NCI-H2029 treated with DMSO at 0.1 percent for 48 hours (cell line): ENCODE measurements at places on chromosomes 3 and 15.
A peak's percentile ranks its signal among the peaks of the same experiment; 100 is the strongest.

DNA sequence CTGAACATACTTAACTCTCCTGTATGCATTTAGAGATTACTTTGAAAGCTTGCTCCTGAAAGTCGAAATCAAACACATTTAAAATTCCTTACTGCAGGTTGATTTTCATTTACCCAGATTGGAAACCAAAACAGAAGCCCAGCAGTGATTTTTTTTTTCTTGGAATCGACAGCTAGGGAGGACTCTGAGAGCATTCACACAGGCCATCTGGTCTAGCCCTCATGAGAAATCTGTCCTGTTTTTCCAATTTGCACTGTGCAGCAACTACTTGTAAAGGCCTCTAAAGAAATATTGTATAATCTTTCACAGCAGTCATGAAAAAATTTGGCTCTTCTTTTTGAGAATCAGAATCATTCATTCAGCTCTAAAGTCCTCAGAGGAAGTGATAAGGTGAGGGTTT, 179.2 kb downstream of the KCNAB1 start:
- DNase-seq, result no peak

GRCh38 chr3:39211332-39212130, 19.1 kb upstream of the XIRP1 start:
- DNase-seq, result no peak

DNA sequence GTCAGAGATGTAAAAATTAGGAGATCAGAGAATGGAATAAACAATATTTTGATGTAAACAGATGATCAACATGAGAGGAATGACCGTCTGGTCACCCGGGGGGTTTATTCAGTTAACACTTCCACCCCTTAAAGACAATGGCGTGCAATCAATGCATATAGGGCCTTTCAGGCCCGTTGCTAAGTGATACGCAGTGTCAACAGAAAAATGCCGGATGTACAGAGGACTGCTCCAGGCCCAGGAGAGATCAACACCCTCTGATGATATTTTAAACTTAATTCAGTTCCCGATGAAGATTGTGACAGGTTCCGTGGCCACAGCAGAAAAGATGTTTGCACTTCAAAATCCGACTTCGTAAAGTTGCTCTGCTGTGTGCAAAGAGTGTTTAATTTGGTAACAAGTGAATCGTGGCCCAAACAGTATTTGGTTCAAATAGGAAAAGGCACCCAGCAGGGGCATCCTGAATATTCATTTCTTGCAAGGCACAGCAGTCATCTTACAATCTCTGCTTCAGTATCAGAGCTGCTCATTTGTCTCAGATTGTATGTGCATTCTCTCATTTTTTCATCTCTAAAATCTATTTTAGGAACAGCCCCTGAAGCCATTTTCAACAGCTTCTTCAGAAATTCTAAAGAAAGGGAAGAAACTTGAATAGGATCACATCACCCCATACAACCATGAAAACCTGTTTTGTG, 72.6 kb downstream of the FOXB1 start:
- DNase-seq, result no peak

GRCh38 chr15:58957101-58957973, 23.9 kb upstream of the SLTM start:
- DNase-seq, result peak; percentile 24

- DNase-seq, result no peak
Observed at GRCh38 chr15:89985111-89985510, 16.0 kb upstream of the ZNF710 start.

GRCh38 chr3:146493221-146493620, 23.9 kb upstream of the PLSCR2 start:
- no peak for DNase-seq

GRCh38 chr3:139778682-139779233, 101.0 kb upstream of the NMNAT3 start:
- no peak for DNase-seq

DNA sequence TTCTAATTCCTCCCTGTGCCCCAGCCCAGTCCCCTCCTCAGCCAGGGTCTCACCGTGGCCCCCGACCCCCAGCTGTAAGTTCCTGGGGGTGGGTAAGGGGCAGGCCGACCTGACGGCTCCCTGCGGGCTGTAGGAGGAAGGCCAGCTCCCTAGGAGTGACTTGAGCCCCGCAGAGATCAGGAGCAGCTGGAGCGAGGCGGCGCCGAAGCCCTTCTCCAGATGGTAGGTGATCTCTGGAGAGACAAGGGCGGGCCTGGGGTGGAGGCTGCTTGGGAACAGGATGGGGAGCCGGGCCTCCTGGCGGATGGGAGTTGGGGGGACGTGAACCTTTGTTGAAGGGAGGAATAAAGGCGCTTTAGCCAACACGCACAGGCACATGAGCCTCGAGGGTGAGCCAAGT, 4.2 kb downstream of the SLC28A1 start:
- DNase-seq, result no peak

DNA sequence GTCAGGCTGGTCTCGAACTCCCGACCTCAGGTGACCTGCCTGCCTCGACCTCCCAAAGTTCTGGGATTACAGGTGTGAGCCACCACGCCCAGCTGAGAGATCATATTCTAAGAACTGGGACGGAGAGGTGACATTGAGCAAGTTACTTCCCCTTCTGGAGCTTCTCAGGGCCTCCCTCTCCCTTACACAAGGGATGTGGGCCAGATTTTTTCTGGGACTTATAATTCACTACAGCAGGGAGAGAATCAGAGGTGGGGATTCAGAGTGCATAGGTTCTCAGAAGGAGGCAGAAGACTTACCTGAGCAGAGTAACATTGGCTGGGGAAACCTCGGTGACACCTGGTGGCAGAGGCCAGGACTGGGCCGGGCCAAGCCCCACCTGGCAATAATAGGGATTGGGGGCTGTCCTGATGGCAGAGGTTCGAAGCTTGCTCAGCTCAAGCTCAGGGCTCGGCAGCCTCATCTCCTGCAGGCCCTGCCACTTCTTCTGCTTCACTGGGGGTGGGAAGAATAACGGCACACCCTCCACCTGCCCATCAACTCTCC, 6.8 kb downstream of the LTK start:
- DNase-seq, result no peak

- no peak for DNase-seq
Observed at GRCh38 chr15:29557171-29557570, 265.1 kb downstream of the TJP1 start.

DNA sequence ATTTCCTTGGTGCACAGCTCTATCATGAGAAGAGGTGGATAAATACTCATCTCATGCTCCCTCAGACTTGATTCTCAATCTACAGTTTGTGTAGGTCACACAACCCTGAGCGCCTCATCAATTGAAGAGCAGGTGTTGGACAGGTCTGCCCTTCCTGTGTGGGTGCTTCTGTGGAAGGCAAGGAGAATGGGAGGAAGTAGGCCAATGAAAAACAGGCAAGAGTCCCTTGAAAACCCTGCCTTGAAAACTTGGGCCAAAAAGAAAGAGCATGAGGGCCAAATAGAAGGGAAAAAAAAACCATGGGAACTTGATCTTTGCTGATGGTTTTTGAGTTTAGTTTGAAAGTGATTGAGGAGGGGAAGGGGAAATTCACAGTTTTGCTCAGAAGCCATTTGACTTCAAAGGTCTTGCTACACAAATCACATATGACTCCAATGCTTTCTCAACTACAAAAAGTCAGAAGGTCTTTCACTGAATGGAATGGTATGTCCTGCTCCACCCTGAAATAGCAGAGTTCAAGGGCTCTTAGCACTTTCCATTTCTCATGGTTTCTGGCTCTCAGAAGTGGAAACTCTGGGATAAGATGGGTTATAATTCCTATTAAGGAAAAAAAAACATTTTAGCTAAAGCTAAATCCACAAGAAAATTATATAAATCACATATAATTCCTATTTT, 37.2 kb upstream of the TM4SF1 start:
- no peak for DNase-seq

DNA sequence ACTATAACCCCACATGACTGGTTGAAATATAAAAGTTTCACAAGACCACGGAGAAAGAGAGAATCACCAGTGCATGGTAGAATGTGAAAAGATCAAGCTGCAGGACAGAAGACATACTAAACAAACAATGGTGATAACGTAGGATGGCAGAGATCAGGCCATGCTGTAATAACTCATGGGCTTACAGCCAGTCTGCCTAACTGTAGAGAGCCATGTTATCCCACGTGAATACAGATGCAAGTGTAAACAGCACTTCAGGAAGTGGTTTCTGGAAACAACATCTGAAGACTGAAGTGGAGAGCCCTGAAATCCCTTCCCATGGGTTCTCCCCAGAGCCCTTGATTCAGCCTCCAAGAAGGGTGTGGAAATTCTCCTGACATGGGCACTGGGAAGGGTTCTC, 103.2 kb upstream of the SLCO2A1 start:
- peak; percentile 12 for DNase-seq

DNA sequence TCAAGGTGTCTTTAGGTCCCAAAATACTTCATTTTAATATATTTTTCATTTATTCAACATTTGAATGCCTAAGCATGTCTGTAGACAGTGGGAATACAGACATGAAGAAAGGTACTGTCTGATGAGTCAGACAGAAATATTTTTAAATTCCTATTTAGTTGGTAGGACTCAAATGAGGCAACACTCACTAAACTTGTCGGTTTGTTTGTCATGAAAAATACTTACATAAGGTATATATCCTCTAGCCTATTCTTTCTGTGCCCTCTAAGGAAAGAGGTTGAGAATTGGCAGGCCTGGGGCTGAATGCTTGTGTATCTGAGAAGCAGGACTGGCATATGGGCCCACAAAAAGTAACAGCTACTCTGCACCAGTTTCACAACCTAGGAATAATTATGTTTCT, 423.6 kb upstream of the MDFIC2 start:
- no peak for DNase-seq

DNA sequence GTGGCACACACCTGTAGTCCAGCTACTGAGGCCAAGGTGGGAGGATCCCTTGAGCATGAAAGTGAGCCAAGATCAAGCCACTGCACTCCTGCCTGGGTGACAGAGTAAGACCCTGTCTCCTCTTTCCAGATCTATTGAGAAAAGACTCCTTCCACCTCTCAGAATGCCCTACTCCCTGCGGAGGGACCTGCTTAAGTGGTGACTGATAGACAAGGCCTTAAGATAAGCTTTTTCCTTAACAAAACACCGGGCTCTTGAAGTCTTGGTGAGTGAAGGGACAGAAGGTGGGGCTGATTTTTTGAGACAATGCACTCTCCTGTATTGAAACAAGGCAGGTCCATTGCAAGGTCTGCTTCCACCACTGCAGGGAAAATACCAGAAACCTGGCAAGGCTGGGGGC, 338.4 kb upstream of the FRG2C start:
- no peak for DNase-seq

GRCh38 chr15:25066708-25067107, 111.9 kb downstream of the SNRPN start:
- no peak for DNase-seq

DNA sequence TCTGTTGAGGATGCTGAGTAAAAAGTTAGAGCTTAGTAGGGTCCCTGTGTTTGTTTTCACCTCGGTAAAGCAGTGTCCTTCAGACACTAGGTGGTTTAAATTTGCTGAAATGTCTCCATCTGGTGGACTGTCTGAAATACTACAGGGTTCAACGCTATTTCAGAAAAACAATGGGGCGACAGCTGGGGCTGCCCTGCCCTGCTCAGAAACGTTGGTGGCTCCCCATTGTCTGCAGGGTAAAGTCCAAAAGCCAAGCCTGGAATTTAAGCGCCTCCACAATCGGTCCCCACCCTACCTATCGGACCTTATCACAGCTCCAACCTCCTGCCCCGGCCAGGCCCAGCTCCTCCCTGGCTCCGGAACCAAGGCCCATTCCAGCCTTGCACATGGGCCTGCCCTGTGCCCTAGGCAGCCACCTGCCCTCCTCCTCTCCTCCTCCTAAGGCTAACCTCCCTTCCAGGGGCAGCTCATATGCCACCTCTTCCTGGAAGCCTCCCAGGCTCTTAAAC, 4.3 kb upstream of the TSEN2 start:
- peak; percentile 72 for DNase-seq

DNA sequence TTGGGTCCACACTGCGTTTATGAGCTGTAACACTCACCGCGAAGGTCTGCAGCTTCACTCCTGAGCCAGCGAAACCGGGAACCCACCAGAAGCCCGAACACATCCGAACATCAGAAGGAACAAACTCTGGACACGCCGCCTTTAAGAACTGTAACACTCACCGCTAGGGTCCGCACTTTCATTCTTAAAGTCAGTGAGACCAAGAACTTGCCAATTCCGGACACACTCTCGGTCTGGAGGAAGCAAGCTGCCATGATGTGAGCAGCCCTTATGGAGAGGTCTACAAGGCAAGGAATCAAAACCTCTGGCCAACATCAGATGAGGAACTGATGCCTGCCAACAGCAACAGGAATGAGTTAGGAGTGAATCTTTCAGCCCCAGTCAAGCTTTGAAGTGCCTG, 62.9 kb downstream of the SLC28A2 start:
- no peak for DNase-seq

DNA sequence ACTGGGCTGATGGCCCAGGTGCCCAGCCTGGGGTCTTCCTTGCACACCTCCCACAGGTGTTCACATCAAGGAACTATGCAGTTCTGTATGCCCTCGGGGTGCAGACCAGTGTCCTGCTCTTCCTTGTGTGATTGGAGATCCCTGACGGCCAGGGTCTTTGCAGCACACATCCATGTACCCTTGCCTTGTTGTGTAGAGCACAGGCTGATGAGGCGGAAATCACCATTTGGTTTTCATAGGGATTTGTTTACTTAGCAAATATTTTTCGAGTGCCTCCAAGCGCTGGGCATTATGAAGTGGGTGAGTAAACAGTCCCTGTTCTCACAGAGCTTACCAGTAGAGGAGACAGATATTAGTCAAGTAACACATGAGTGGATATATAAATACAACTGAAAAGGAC, 209.3 kb upstream of the UMPS start:
- DNase-seq, result peak; percentile 99

DNA sequence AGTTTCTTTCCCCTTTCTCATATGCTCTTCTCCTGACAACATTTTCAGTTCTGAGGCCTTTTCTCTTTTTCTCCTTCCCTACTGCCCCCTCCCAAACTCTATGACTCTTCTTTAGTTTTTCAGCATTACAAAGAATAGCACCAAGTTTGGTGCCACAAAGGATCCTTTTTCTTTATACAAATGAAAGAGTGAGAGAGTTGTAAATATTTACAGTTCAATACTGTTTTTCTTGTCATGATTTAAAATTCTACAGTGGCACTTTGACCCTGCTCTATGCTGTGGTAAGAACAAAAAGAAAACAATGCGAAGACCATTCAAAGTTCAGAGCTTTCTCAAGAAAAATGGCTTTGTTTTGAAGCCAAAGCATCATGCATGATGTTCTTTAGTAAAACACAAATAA, 667.9 kb upstream of the SGO1 start:
- no peak for DNase-seq

DNA sequence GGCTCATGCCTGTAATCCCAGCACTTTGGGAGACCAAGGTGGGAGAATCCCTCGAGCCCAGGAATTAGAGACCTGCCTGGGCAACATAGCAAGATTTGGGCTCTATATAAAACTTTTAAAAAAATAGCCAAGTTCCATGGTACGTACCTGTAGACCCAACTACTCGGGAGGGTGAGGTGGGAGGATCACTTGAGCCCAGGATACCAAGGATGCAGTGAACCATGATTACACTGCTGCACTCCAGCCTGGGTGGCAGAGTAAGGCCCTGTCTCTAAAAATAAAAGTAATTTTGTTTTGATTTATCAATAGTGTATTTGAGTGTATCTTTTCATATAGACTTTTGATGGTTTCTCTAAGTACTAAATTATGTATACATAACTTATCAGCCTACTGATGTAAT, 63.1 kb downstream of the LSM3 start:
- no peak for DNase-seq

GRCh38 chr15:94265982-94266381, 34.6 kb downstream of the MCTP2 start:
- DNase-seq, result no peak
